GDM1 (cell line): ENCODE measurements at places on chromosomes 3 and 15.

- DNase-seq = no peak
Observed at GRCh38 chr15:62769604-62770003, 272.9 kb upstream of the TPM1 start.

DNA sequence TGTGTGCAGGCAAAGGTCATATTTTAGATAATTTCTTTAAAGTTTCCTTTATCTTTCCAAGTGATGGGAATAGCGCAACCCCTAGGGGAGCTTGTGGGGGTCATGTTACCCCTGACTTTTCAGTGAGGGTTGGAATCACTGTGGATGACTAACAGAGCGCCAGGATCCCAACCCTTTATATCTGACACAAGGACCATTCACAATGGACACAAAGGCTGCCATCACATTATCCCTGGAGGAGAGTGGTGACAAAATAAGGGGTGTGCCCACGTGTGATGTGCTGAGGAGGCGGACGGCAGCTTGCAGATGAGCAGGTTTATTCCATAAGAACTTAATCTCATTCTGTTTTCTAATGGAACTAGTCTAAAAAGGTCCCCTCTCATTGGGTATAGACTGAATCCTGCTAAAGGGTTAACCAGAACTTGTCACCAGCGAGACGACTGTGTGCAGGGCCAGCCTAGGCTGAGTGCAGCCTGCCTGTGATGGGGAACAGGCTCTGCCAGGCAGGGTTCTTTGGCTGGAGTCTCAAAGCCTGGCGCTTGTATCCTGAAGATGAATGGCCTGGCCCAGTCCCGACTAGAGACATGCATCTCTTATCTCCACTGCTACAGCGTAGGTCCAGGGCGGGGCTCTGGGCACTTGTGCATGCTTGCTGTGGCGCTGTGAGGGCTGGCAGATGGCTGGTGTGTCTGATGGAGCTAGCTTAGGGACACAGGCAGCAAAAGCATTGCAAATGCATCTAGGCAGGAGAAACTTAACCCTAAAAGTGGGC is 50.2 kb downstream of the CHDH start:
- DNase-seq = no peak

DNA sequence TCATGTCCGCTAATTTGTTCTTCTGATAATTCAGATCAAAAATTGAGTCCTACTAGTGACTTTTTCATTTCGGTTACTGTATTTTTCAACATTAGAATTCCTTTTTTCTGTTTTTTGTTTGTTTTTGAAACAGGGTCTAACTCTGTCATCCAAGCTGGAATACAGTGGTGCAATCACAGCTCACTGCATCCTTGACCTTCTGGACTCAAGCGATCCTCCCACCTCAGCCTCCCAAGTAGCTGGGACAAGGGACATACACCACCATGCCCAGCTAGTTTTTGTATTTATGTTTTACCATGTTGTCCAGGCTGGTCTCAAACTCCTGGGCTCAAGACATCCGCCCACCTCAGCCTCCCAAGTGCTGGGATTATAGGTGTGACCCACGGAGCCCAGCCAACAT is 8.0 kb upstream of the INO80 start:
- no peak for DNase-seq

DNA sequence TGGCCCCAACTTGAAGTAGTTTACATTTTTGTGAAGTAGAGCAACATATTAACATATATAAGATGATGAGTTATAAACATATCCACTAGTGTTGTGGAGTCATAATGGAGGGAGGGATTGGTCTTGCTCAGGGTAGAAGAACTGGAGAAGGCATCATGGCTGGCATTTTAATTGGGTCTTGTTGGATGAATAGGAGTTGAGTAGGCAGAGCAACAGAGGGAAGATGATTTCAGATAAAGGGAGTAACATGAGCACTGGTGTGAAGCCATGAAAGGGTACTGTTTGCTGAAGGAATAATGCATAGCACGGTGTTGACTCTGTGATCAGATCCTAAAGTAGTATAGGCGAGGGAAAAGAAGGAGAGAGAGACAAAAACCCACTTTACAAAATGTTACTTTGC is 3.6 kb upstream of the RFX7 start:
- no peak for DNase-seq

- no peak for DNase-seq
Observed at GRCh38 chr15:99157456-99157855, 52.6 kb downstream of the SYNM start.

DNA sequence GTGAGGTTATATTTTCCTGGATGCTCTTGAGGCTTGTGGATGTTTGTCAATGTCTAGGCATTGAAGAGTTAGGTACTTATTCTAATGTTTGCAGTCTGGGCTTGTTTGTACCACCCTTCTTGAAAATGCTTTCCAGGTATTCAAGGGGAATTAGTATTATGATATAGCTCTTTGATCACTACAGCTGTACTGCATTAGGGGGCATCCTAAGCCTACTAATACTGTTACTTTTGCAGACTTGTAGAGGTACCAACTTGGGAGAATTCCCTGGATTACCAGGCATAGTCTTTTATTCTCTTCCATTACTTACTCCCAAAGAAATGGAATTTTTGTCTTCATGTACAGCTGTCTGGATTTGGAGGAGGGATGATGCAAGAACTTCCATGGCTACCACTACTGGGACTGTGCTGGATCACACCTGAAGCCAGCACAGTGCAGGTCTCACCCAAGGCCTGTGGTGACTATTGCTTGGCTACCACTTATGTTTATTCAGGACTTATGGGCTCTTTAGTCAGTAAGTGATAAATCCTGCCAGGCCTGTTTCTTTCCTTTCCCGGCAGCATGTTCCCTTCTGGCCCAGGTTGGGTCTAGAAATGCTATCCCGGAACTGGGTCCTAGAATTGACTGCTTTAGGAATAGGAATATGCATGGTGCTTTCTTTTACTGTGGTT is 402.9 kb downstream of the IL20RB start:
- no peak for DNase-seq

DNA sequence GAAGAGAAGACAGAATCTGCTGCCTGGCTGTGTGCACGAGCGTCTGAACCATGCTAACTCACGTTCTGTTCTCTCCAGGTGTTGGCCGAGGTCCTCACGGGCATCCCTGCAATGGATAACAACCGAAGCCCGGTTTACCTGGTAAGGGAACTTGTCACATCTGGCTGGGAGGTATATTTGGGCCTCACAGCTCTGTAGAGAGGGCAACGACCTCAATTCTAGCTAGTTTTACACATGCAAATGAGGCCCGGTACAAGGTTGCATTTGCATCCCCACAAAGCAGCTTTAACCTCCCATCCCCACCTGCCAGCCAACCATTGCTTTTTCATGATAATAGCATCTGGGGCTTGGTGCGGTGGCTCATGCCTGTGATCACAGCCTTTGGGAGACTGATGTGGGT is 22.0 kb upstream of the TATDN2 start:
- DNase-seq = no peak

DNA sequence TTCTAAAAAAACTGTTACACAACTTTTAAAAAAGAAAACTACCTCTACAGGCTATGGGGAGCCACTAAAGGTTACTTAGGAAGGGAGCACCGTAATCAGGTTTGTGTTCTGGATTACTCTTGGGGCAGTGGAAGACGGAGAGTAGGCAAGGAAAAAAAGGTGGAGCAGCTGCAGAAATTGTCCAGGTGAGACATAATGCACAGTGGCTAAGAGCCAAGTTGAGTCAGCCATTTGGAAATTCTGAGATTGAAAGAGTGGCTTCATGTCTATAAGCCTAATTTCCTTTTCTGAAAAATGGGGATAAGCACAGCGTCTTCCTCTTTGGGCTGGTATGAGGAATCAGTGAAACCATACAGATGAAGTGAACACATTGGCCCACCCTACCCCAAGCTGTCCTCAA is 195.2 kb downstream of the CADPS start:
- DNase-seq = no peak

DNA sequence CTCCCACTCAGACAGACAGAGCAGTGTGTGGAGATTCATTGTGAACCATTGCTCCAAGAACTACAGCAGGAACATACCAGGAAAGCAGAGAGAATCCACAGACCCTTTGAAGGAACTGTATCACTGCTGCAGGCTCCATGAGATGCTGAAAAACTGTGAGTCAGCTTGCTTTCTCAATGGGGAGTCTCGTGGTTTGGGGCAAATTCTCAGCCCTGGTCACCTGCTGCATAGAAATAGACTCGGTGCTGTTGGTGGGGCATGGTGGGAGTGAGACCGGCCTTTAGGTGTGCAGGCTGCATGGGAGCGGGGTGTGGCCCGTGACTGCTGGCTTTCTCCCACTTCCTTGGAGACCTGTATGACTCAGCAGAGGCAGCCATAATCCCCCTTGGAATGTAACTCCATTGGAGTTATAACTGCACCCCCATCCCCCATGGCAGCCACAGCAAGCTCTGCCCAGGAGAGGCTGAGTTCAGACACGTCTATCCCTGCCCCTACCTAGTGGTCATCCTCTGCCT is 35.6 kb downstream of the ALCAM start:
- no peak for DNase-seq

GRCh38 chr15:72193836-72194396 is 3.7 kb downstream of the GRAMD2A start:
- DNase-seq = no peak

GRCh38 chr3:36305929-36306520 is 74.3 kb upstream of the STAC start:
- no peak for DNase-seq

GRCh38 chr3:10556312-10556711 is 50.9 kb upstream of the ATP2B2 start:
- DNase-seq = no peak

- no peak for DNase-seq
Observed at GRCh38 chr3:119570229-119570628, 9.1 kb upstream of the ADPRH start.

- DNase-seq = no peak
Observed at GRCh38 chr3:135840436-135840835, 125.1 kb upstream of the PPP2R3A start.

DNA sequence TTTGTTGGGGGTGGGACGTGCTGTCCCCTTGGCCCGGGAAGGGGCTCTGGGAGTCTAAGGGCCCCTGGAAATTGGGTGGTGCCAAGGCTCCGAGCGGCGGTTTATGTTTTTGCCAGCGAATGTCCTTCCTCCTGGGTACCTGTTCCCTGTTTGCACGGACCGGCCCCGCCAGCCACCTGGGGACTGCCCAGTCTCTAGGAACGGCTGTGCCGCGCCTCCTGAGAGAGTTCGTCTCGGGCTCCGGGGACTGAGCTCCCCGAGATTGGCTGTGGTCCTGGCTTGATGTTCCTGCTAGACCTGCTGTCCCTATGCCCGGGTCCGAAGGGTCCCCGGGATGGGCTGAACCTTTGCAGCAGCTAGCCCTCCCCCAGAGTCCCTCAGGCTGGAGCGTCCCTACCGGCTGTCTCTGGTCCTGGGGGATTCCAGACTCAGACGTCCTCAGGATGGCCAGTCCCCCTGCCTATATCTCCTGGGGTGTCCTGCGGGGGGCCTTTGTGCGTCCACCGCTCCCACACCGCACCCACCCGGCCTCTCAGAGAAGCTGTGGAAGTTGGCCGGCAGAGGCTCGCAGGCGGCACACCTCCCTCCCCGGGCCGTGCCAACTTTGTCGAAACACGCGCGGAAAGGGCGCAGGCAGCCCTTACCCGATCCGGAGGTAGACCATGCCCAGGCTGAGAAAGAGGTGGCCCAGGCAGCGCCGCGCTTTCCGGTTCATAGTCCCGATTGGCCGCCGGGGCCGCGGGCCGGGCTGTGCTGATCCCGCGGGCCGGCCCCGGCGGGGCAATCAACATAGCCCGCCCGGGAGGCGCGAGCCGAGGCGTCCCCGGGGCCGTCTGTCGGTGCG is 547 bp downstream of the WNT7A start:
- no peak for DNase-seq

DNA sequence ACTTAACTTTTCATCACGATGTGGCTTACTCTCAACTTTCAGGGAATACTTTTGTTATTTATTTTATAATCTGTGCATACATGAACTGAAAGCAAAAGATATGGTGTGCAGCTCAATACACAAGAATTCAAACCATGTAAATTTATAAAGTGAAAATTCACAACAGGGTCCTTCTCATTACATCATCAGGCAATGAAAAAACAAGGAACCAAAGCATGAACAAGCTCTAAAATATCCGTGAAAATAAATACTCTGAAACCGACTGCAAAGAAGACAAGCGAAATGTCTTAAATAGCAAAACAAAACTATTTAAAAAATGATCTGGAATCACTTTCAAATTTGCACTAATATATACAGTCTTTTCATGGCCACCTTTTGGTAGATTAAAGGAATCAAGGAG is 28.9 kb downstream of the GNB5 start:
- no peak for DNase-seq

GRCh38 chr15:50484781-50485180 is 60.6 kb downstream of the USP8 start:
- DNase-seq = no peak

GRCh38 chr15:89472785-89473256 is 23.6 kb downstream of the RHCG start:
- peak; percentile 34 for DNase-seq

- no peak for DNase-seq
Observed at GRCh38 chr15:87944691-87945090, 311.8 kb downstream of the NTRK3 start.

DNA sequence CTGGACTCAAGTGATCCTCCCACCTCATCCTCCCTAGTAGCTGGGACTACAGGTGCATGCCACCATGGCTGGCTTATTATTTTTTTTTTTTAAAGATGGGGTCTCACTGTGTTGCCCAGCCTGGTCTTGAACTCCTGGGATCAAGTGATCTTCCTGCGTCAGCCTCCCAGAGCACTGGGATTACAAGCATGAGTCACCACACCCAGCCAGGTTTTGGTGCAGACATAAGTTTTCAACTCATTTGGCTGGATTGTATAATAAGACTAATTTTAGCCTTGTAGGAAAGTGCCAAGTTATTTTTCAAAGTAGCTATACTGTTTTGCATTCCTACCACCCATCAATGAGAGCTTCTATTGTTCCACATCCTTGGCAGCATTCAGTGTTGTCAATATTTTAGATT is 32.1 kb downstream of the BUB1B start:
- DNase-seq = no peak

DNA sequence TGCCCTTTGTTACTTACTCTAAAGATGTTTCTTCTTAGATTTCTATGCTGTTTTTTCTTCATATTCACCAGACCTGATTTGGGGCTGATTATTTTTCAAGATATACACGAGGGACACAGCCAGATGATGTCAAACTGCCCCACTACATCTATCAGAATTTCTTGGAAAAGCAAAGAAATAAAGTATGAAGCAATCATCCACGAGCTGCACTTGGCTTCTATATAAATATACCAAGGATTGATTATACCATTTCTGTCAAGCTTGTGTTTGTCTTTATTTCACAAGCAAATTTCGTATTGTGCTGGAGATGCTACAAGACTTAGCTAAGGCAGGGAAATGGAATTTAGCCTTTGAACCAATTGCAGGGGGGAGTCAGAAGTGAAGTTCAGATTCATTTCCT is 715.1 kb upstream of the NR2F2 start:
- DNase-seq = no peak

GRCh38 chr3:100457811-100458210 is 34.6 kb upstream of the TMEM45A start:
- DNase-seq = no peak
